ENCODE measurements at places on chromosomes 2 and 18.

GRCh38 chr18:23712445-23712844, 23.2 kb downstream of the LAMA3 start:
- DNase-seq = no peak

- DNase-seq = no peak
These were observed 108.7 kb downstream of the C18orf54 start for GRCh38 chr18:54466248-54467005.

GRCh38 chr2:241128266-241128665, 21.0 kb downstream of the PASK start:
- no peak for DNase-seq

- DNase-seq = no peak
These were observed 33.4 kb downstream of the FBXO36 start for GRCh38 chr2:229955663-229956062.

DNA sequence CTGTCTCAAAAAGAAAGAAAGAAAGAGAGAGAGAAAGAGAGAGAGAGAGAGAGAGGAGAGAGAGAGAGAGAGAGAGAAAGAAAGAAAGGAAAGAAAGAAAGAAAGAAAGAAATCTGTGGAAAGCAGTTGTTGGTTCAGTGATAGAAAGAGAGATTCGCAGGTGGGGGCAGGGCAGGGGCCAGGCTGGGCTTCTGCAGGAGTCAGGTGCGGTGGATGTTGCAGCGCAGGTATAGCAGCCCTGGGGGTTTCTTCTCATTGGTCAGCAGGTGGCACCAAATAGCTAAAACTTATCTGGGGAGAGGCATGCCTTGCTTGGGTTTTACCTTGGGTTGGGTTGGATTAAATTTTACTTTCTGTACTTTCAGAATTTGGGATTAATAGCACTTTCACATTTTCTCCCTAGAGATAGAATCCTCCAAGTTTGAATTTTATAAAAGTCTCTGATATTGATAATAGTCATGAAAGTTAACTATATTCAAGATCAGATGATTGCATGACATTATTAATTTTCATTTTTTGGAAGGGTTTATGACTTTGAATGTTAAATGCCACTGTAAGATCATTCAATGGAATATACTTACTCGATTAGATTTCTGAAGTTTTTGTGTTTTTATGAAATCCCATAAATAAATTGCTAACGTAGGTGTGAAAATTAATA, 66.6 kb downstream of the SPTBN1 start:
- DNase-seq = no peak

DNA sequence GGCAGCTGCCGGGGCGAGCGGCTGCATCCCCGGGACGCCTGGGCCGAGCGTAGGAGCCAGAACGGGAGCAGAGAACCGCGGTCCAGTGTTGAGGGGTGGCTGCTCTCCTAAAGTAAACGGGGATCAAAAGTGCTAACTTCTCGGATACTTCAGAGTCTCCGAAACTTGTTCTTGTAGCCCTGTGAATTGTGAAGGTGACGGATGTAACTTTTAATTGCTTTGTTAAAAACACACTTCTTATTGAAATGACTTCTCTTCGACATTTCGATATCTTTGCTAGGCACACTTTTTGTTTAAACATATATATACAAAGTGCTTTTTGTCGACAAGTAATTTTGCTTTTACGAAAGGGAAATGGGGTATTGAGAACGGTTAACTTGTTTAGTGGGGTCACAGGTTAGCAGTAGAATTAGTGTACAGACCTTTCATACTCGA, 540 bp downstream of the ATP9B start:
- DNase-seq = no peak

DNA sequence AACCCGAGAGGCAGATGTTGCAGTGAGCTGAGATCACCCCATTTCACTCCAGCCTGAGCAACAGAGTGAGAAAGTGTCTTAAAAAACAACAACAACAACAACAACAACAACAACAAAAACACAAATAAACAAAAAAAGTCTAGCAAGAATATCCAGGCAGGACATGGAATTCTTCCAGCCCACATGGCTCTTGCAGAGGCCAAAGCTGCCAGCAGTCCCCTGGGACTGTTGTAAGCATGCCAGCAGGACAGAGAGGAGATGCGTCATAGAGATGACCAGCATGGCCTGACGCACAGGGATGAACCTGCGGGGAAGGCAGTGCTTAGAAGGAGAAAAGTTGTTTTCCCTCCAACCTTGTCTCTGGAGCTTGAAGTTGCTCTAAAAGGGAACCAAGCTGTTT, 182.3 kb upstream of the PGAP1 start:
- no peak for DNase-seq

GRCh38 chr2:151052850-151053660, 208.6 kb downstream of the RBM43 start:
- no peak for DNase-seq

DNA sequence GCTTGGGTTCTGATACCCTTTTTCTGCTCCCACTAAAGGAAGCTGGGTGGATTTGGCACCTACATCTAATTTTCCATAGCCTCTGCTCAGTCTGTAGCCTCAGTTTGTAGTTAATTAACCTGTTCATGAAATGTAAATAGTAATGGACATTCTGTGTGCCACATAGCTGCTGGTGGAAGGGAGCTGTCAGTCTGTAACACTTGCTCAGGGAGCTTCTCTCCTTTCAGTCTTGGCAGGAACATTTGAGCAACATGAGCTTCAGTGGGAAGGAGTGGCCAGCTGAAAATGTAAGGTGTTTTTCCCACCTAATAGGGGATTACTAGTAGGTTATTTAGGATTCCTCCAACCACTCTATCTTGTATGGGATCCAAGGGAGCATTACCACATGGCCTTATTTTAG, 203.4 kb downstream of the ASXL3 start:
- no peak for DNase-seq

- DNase-seq = no peak
These were observed 6.6 kb upstream of the NTSR2 start for GRCh38 chr2:11676640-11677039.

- DNase-seq = no peak
These were observed 24.8 kb downstream of the GATA6 start for GRCh38 chr18:22194151-22194598.

DNA sequence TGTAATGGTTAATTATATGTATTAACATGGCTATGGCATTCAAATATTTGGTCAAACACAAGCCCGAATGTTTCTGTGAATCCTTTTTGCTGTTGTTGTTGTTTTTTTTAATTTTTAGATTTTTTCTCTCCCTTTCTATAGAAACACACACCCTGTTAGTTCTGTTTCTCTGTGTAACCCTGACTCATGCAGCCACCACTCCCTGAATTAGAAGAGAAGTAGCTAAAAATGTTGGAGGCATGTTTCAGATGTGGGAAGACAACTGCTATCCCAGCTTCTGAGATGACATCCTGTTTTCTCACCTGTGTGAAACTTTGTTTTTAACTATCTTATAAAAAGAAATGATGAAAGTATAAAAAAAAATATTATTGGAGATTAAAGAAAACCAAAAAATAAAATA, 219.6 kb upstream of the RGPD4 start:
- no peak for DNase-seq

- no peak for DNase-seq
These were observed 1.9 kb downstream of the CYP26B1 start for GRCh38 chr2:72145658-72146329.

DNA sequence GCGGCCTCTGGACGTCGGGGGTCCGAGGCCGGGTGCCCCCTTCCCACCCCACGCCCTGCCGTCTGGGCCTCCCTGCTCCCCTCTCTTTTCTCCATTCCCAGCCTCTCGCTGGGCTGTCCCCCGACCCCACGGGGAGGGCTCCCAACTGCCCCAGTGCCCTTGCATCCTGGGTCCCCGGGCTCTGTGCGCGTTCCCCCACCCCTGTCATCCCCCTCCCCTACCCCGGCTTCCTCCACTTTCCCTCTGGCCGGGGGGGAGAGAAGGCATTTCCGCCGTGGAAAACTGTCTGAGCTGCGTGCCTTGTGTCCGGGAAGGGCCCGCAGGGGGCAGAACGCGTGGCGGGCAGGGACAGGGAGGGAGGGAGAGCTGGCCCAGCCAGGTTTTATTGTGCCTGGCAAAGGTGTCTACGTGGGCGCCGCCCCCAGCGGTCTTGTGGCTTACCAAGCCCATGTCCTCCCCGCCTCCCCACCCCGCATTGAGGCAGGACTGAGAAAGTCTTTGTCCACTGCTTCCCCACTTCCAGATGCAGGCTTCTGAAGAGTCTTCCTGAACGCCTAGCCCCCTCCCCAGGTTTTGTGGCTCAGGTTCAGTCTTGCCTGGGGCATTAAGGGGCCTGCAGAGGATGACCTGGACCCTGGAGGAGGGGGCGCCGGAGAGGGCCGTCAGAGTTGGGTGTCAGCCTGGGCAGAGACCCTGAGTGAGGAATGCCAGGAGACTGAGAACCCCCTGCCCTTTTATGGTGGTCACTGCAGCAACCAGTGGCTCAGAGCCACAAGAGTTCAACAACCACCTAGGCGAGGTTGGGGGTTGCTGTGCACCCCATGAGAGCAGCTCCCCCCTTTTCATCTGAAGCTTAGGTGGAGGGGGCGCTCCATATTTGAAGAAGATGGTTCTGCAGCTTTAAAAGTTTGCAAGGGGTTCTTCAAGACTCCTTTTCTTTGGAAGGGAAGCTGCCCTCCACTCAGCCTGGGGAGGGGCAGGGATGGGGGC, 1.3 kb downstream of the ITM2C start:
- DNase-seq = no peak

GRCh38 chr2:193738892-193739291, 1544.2 kb upstream of the TMEFF2 start:
- DNase-seq = no peak

DNA sequence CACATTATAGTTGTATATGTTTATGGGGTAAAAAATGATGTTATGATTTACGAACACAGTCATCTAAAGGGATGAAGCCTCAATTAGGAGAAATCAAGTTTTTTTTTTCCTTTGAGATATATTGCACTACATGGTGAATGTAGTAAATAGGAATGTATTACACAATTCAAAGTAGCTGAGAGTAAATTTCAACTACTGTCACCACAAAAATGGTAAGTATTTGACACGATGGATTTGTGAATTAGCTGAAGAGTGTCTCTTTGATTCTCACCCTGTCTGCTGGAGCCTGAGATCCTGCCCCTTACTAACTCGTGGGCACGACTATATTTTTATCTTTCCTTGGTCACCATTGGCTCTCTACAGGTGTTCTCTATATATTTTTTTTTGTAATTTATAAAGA, 540.4 kb upstream of the DSEL start:
- no peak for DNase-seq

GRCh38 chr2:175312137-175312536, 130.6 kb upstream of the ATP5MC3 start:
- DNase-seq = no peak

DNA sequence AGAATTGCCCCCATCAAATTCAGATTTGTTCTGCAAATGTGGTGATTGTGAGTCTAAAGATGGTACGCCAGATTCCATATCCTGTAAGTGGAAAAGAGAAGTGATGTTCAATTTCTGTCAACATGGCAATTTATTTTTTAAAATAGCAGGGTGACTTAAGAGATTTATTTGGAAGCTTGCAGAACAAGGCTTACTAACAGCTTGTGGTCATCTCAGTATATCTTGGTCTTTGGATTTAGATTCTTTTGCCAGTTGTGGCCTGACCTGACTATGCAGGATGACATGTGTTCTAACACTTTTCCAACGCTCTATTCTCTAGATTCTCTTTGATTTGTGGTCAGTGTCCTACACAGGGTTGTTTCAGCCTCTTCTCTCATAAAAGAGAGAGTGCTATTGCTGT, 74.4 kb downstream of the MAP3K20 start:
- DNase-seq = no peak

GRCh38 chr2:62197011-62197924, 1.4 kb downstream of the B3GNT2 start:
- no peak for DNase-seq

- no peak for DNase-seq
These were observed 278.0 kb upstream of the MGAT5 start for GRCh38 chr2:133975676-133976428.

GRCh38 chr2:143819190-143819735, 690.0 kb downstream of the ARHGAP15 start:
- DNase-seq = no peak

DNA sequence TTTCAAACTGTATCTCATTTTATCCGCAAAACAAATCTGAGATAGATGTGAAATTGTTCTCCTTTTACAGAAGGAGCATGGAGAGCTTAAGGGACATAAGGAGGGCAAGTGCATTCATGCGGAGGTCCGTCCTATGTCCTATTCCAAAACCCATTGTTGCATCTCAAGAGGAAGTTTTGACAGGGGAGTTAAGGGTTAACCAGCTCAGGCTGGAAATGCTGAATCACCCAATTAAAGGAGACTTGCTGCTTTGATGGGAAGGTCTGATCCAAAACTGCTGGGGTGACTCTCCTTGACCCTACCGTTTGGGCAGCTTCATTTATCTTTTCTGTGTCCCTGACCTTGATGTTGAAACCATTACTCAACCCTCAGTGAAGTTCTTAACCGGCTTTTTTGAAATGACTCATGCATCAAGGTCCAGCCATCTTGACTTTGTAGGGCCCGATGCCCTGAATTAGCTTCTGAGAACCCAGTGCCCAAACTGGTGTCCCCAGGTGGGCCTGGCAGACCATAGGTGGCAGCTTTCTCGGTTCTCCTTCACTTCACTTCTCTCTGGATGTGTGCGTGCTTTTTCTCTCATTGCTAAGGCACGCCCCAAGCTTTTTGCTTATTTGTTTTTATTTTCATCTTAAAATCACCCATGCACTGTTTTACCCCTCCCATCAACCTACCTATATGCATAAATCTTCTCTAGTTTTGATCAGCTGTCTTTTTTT, 15.9 kb upstream of the TXNDC2 start:
- no peak for DNase-seq

DNA sequence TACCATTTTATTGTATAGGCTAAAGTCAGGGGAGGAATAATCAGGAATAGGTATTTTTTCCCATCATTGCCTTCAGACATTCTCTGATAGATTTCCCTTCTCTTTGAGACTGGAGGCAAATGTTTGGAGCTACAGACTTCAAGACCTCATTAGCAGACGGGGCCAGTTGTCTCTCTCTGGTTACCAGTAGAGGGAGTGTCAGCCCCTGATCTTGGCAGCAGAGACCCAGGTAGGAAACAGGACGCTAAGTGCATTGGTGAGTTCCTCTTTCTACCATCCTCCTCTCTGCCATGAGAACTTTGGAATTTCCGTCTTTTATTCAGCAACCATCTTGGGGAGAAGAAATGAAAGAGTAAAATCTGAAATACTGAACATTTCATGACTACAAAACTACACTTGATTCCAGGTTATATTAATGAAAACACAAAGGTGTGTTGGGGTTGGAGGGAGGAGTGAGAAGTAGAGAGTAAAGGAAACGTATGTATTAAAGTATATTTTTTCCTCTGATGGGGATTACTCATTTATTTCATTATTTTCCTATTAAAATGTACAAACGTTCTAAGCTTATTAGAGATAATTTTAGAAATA, 186.2 kb upstream of the GCFC2 start:
- no peak for DNase-seq

DNA sequence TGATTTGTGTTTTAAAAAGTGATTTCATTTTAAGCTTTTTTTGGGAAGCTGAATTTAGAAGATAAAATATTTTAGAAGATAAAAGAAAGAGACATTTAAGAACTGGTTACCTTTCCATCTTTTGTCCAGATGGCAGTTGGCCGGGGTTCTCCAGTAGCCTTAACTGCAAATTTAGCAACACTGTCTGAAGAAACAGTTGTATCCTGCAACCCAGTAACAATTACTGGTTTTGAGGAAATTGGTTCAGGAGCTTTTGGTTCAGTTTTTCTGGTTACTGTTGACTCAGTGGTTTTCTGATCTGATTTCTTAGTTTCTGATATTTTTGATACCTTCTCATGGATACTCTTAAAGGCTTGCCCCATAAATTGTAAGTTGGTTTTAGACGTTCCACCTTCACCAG, 49.9 kb downstream of the PLEKHA3 start:
- no peak for DNase-seq

GRCh38 chr18:79598633-79599175, 80.9 kb upstream of the CTDP1 start:
- no peak for DNase-seq

All from NCI-H446 treated with DMSO at 0.1 percent for 48 hours (cell line).